SK-MEL-5 (cell line): ENCODE measurements at places on chromosomes 1 and 21. TPM values are rescaled to one million over a fixed set of nuclear protein-coding genes. Genes with fewer than 3 reads are reported as not detected.
A peak's percentile ranks its signal among the peaks of the same experiment; 100 is the strongest.

ELAPOR1 gene
- total RNA-seq, result 0.35 TPM in 1 of 2 replicates, not detected in the other

NR1I3 gene
- not detected in 2 replicates for total RNA-seq

FCAMR gene
- total RNA-seq, result not detected in 2 replicates

INTS7 gene
- 20.7 and 25.4 TPM in 2 replicates for total RNA-seq

PDE4B gene
- total RNA-seq, result 23.6 and 26.1 TPM in 2 replicates

GRCh38 chr21:46540087-46540710 is 64.7 kb downstream of the S100B start:
- no peak for DNase-seq

- no peak for DNase-seq
Measured at GRCh38 chr21:42162831-42163510, 56.0 kb upstream of the ABCG1 start.

- DNase-seq, result no peak
Measured at GRCh38 chr1:221520250-221520649, 221.6 kb downstream of the DUSP10 start.

DNA sequence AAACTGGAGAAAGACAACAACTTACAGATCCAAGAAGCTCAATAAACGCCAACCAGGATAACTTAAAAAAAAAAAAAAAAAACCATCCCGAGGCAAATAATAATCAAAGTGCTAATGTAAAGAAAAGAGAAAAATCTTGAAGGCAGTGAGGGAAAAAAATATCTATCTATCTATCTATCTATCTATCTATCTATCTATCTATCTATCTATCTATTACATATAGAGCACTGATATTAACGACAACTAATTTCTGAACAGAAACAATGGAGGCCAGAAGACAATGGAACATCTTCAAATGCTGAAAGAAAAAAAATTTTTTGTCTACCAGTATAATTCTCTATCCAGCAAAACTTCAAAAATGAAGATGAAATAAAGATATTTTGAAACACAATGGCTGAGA is 18.0 kb downstream of the PACC1 start:
- no peak for DNase-seq

GRCh38 chr1:85220756-85221201 is 20.0 kb upstream of the SYDE2 start:
- DNase-seq, result no peak

DNA sequence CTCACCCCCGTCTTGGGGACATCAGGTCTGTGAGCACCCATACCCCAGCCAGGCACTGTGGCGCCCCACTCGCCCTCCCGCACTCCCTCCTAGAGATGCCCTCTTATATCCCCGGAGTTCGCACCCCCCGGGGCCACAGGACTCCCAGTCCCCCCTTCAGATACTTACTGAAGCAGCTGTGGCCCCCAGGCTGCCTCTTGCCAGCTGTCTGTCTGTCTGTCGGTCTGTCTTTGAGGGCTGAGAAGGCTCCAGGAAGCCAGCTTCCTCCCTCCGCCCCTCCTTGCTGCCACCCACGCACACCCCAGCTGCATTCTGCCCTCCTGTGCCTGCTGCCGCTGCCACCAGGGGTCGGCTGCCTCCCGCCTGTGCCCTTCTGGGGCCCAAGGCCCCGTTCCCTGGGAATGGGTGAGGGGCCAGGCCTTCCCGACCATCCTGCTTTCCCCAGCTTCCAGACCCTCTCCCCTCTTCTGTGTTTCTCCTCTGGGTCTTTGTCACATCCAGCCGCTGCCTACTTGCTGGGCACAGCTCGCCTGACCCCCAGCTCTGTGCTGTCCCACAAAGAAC is at the start of gene PTPN7:
PTPN7 (minus strand) TSS at position 226 of the 564 bp plus-strand sequence. CDS start 1,200 bp downstream, outside the sequence.
- no peak for DNase-seq

DNA sequence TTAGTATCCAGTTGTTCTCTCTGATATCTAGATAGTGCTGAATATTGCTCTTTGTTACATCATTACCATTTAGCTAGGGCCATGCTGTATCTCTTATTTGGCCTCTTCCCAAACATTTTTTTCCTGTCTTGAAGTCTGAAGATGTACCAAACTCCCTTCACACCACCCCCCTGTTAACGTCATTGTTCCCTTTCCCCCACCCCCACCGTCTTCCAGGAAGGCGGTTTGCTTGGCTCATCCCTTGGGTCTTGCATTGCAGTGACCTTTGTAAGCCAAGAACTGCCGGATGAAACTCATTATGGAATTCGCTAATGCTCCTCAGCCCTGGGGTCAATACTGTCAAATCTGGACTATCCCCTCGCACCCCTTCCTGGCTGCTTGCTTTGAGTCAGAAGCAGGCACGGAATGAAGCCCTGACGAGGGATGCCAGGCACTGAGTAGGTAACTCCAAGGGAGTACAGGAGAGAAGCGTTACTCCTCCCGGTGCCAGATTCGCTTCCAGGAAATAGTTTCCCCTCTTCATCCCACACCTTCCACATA is 283.1 kb downstream of the TM2D1 start:
- DNase-seq, result peak; percentile 88
